ENCODE measurements at places on chromosomes 13 and 19.

GRCh38 chr19:10288662-10289166, 1.0 kb upstream of the ICAM5 start:
- no peak for DNase-seq

- DNase-seq, result no peak
Measured at GRCh38 chr13:82447416-82448077, 1434.7 kb downstream of the SLITRK1 start.

DNA sequence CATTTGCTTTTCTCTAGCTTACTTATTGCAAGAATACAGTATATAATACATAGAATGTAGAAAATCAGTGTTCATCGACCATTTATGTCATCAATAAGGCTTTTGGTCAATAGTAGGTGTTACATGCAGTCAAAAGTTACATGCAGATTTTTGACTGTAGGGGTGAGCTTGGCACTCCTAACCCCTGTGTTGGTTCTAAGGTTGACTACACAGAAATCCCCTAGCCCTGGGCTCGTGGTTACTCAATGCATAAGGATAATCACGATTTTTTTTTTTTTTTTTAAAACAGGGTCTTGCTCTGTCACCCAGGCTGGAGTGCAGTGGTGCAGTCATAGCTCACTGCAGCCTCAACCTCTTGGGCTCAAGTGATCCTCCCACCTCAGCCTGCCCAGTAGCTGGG, 4.0 kb upstream of the NWD1 start:
- DNase-seq, result no peak

DNA sequence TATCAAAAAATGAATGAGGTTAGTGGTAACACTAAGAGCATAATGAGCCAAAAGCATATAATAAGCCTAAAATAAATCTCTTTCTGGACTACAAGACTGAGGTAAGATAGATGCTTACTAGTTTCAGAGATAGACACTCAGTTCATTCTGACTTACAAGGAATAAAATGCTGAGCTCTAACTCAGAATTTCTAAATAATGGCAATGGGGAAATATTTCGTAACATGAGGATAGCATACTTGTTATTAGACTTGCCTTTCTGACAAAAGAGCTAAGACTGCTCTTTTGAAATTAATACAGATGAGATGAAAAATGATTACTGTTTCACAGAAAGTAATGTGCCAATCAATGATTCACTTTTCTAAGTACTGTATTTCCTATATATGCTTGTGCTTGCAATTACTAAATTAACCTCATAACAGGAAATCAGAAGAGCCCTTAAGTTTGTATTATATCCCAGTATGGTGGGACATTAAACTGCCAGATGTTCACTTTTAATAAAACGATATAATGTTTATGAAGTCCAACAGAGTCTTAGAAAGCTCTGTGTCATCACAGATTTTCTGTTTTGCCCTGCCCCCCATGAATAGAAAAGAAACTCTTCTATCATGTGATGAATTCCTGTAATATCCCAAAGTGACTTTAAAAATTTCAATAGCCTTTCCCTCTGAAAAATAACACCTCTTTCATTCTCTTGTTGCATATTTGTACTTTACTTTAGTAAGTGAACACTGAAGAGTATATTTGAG, 2771.0 kb upstream of the PCDH20 start:
- no peak for DNase-seq

DNA sequence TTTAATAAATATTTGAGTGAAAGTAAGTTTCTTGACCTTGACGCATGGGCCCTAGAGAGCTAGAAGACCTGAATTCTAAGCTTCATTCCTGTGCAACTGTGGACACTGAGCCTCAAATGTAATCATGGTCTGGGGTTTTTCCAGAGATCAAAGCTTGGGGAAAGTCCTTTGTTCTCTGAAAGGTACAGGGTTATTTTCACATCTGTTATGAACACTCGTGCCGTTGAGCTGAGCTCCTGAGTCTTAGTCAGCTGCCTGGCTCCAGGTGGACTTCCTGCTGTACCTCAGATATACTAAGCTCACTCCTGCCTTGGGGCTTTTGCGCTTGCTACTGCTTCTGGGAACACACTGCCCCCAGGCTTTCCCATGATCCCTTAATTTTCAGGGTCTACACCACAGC, 7.5 kb upstream of the ZBTB32 start:
- DNase-seq, result no peak

DNA sequence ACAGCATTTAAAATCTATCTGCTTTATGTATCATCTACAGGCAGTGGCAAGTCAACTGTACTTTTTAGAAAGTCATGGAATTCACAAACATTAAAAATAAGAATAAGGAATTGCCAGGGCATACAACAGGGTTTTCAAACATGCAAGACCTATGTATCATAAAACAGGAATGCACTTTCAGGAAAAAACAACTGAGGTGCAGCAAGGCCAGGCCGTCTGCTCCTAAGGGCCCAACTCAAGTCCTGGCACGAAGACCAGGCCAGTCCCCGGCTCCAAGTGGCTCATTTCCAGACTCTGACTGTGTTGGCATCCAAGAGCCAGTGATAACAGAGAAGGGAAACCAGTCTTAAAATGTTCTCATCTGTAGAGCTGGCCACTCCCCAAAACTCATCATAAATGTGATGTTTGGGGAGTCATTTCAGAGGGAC, 7.1 kb downstream of the RFX2 start:
- DNase-seq, result no peak

DNA sequence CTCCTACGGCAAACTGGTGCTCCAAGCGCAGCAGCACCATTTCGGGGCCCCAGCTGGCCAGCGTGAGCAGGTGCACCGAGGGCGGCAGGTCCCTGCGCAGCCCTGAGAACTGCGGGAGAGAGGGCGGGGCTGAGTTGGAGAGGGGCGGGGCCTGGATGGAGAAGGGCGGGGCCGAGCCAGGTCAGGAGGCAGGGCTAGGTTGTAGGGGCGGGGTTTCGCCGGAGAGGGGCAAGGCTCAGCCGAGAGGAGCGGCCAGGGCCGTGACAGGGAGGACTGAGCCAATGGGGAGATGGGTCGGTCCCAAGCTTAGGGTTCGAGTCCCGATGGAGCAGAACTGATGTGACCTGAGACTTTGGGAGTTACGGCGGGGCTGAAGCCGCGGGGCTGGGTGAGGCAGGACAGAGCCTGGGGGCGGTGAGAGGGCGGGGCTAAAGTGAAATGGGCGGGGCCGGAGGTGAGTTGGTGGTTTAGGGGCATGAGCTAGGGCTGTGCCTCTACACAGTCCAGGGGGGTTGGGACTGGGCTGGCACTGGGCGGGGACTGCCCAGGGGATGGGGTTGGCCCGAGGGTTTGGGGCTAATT, 19.0 kb downstream of the MAN2B1 start:
- no peak for DNase-seq

DNA sequence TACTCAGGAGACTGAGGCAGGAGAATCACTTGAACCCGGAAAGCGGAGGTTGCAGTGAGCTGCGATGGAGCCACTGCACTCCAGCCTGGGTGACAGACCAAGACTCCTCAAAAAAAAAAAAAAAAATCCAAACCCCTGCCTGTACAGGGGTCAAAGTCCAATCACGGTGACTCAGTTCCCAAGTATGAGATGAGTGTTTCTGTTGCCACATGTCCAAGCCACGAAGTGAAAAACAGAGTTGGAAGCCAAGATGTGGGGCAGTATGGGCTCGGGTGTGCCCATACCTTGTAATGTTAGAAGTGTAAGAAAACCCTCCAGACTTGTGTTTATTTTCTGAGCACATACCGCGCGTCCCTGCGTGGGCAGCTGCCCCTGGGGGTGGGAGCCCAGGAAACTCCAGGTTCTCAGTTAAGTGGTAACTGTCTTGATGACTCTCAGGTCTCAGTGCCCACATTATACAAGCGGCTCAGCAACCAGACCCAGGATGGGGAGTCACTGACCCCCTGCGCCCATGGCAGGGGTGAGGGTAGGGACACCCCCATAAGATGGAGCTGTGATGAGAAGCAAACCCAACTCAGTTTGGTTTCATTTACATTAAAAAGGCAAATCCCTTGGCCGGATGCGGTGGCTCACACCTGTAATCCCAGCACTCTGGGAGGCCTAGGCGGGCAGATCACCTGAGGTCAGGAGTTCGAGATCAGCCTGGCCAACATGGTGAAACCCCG, 1.2 kb upstream of the GPX4 start:
- peak; percentile 69 for DNase-seq

GRCh38 chr13:48222358-48223301, 10.4 kb upstream of the ITM2B start:
- no peak for DNase-seq

- DNase-seq, result no peak
Measured at GRCh38 chr13:45331123-45331619, 9.8 kb downstream of the TPT1 start.
